ENCODE measurements at places on chromosomes 4 and X.

DNA sequence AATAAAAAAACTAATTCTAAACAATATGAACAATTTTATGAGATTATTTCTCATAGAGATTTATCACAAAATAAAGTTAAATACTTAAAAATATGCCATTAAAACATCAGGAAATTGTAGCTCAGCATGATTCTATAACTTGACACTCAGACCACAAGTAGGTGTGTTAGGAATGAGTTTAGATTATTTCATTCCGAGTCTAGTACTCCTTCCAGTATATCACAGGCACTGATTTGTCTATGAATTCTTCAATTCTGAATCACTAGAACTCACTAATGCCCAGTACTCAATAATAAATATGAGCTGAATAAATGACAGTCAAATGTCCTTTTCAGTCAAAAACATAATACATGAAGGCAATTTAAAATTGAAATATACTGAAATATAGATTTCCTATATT, 22.2 kb downstream of the BOD1L1 start:
- no peak for DNase-seq

- no peak for DNase-seq
Measured at GRCh38 chr4:105145156-105145902, 1.3 kb upstream of the TET2 start.

- DNase-seq = no peak
Measured at GRCh38 chr4:53821179-53821851, 230.0 kb upstream of the LNX1 start.

DNA sequence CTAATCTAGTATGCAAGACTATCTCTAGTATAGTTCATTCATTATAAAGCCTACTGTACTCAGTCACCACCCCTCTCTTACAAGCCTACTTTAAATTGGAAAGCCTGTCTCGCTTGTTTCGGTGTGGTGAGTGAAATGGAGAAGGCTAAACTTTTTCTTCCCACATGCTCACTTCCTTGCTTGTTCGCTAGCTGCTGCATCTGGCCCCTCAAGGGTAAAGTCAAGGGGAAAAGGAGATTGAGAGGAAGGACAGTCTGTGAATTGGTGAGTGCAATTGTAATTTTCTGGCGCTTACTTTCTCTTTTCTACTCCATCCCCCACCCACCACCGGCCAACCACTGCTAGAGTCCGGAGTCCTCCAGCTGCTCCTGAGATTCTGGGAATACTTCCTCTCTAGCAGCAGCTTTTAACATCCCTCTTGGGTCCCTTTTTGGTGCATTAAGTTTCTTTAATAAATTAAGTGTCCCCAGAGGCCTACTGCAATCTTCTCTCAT, 12.1 kb upstream of the ARAP2 start:
- DNase-seq = peak; percentile 17

DNA sequence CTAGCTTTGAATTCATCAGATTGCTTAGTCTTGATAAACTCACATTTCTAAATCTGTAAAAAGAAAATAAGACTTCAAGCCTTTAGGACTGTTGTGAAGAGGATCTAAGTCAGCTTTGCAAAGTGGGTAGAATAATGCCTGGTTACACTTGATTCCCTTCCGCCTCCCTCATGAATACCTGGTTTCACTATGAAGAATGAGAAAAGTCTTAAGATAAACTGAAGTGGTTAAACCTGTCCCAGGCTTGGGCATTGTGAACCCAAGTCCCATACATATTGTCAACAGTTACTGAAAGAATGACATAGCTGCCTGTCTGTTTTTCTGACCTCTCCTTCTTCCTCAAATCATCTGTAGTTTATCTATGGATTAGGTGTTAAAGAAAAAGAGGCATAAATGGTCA, 16.7 kb upstream of the GBA3 start:
- DNase-seq = no peak

- no peak for DNase-seq
Measured at GRCh38 chr4:147400721-147401120, 80.2 kb upstream of the EDNRA start.

- DNase-seq = no peak
Measured at GRCh38 chrX:153865685-153866084, 20.3 kb downstream of the L1CAM start.

DNA sequence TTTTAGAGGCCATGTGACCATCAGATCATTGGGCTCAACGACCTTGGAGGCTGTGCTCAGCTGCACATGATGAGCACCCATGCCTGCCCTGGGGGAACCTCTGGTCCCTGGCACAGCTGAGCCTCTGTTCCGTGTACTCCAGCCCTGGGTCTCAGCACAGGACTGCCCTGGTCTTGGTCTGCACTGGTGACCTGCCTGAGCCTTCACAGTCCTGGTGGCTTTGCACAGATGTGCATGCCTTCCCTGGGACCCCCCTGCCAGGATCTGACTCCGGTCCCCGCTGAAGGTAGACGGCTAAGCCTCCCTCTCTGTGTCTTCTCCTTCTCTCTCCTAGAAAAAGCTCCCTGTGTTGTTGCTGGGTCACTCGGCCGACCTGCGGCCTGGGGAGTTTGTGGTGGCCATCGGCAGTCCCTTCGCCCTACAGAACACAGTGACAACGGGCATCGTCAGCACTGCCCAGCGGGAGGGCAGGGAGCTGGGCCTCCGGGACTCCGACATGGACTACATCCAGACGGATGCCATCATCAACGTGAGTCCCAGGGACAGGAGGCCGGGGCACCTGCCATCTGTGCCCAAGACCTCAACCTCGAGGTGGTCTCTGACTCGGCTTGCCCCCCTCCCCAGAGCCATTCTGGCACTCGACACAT, 21.6 kb downstream of the HTRA3 start:
- DNase-seq = peak; percentile 59

DNA sequence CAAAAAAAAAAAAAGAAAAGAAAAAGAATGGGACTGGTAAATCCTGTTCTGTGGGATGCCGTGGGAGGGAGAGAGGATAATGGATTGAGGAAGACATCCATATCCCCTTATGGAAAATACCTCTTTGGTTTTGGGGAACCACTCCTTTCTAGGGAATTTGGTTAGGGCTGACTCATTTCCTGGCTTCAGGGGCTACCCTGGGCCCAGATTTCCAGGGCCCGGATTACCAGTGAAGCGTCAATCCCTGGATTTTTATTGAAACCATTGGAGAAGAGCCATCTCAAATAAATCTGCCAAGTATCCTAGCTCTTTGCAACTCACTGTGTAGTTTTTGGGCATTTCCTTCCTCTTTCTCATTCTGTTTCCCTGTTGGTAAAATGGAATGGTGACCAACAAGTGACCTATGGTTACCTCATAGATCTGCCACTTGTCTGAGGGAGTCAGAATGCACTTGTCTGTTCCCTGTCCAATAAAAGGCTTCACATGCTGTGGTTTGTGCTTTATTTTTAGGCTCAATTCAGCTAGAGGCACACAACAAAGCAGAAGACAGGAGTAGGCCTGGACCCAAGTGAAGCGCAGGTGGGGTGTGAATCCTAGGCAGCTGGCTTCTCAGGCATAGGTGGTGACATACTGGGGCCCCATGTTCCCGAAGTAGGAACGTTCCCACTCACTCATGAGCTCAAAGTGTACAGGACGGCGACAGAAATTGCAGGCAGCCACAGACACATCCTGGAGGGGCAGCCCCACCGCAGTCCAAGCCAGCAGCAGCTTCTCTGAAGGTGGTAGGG, 8.6 kb downstream of the APEX2 start:
- DNase-seq = peak; percentile 63

DNA sequence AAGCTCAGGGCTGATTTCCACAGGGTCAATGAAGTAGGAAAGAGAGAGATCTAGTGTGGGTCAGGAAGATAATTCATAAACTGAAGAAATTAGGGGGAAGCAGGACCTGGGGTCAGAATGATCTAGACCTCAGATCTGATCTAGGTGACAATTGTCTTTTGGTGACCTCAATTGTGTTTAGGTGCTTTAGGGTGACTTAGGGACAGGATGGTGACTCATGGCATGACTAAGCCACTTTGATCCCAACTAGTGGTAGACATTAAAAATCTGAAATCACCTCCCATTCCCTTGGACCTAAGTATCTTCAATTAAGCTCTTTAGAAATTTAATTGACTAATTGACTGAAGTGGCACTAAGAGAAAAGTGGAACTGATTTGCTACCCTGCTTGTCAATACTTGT, 36.7 kb upstream of the GRXCR1 start:
- no peak for DNase-seq

Measured in posterior cingulate gyrus (tissue), 11 donors.